ENCODE measurements at places on chromosomes 12 and 14.

- no peak for DNase-seq
These were observed 125.6 kb upstream of the RPH3A start for GRCh38 chr12:112665958-112666357.

- no peak for DNase-seq
These were observed 928.2 kb downstream of the NRXN3 start for GRCh38 chr14:79098324-79098723.

- no peak for DNase-seq
These were observed 65.1 kb upstream of the ST8SIA1 start for GRCh38 chr12:22399464-22400180.

DNA sequence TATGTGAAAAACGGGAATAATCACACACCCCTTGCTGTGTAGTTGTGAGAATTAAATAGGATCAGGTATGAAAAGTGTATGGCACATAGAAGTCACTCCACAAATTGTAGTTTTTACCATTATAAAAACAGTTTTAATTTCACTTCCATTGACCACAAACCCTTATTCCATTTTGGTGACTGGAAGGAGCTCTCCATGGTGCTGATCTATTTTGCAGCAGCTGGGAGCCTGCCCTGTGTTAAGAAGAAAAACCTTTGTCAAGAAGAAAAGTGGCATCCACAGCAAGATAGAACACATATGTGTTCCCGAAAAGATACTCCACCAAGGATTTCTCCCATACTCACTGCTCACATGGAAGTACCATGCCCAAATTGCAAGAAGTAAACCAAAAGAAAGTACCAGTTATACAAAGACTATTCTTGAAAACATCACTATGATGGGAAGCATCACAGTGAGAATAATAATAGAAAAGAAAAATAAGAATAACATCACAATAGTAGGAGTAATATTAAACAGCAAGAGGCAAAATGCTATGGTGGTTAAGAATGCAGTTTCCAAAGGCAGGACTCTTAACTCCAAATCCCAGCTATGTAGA lies 58.7 kb downstream of the TUNAR start:
- DNase-seq: no peak

- DNase-seq: no peak
These were observed 160.2 kb downstream of the PPM1H start for GRCh38 chr12:62774794-62775193.
